Jurkat, Clone E6-1 (cell line): ENCODE measurements at places on chromosomes 1 and 21.
A peak's percentile ranks its signal among the peaks of the same experiment; 100 is the strongest.

- DNase-seq: no peak
These were observed 88.1 kb downstream of the COP1 start for GRCh38 chr1:176118985-176119384.

DNA sequence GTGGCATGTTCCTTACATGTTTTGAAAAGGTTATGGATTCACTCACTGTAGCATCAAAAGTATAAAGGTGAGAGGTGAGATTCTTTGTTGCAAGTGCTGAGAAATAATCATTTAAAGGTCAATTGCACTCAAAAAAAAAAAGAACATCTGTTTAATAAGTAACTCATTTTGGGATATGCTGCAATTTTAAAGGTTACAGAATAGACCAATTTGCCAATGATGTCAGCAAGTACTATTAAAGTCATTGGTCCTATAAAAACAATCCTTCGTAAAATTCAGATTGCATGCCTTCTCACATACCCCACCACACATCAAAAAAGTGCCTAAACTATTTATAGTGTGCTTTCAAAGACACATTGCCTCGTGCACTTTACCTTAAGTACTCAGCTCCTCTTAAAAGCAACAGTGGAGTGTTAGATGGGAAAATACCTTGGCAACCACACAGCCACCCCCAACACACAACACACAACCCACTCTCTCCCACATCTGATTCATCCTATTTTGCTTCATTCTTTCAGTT, 218.2 kb upstream of the ADGRL2 start:
- DNase-seq: no peak

DNA sequence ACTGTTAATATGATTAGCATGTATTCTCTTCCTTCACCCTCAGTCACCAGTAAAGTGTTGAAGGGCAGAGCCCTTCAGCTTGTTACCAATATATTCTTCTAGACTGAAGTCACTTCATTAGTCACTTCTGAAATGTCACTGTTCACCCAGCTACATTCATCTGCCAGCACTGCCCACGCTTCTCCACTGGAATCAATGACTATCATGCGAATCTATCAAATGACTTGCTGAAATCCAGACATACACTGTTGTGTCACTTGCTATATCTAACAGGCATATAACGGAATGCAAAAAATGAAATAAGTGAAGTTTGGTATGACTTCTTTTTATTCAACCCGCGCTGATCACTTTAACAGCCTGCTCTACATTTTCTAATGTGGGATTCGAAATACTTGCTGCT, 16.1 kb downstream of the FH start:
- DNase-seq: no peak

DNA sequence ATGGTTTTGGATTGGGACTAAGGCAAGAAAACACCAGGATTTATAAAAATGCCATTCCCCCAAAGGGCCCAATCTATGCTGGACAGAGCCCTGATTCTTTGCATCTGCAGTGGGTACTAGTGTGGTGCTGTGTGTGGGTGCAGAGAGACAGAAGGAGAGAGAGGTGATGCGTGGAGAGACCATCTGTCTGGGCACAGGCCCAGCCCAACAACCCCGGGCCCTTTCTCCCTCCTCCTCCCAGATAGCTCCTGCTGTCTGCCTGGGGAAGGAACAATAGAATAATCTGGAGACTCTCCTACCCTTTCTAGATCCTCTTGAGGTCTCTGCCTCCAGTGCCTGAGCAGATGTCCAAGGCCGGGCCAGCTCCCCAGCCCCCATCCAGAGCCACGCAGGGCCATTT, 15.1 kb downstream of the KIAA1614 start:
- no peak for DNase-seq

GRCh38 chr1:85569737-85570404, 10.7 kb upstream of the CCN1 start:
- DNase-seq: no peak

GRCh38 chr1:201476670-201477344, 7.8 kb upstream of the PHLDA3 start:
- no peak for DNase-seq

DNA sequence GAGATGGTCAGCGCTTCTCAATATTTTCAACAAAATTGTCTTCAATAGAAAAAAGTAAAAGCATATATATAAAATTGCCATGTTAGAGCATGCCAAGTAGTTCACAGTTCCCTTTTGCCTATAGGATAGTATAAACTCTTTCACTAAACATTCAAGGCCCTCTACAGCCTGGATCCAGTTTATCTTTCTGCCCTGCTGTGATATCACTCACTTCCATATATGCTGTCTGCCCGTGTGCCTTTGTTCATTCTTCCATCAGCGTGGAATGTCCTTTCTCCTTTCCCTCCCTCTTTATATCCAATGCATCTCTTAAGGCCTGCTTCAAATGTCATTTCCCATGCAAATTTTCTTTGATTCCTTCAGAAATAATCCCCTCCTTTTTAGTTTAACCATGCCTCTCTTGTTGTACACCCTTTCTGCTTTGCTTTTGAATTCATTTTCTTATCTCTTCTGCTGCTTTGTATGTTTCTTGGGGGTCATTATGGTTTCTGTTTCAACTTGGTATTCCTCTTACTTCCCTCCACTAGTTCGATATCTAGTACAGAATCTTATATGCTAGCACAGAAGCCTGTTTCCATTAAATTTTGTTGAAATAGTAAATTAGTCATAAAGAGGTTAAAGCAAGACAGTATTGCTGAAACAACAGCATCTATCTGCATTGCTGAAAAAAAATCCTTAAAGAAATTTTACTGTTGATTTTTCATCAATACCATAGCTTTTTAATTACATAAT, 44.7 kb downstream of the XCL2 start:
- DNase-seq: no peak

- DNase-seq: no peak
These were observed 9.5 kb downstream of the SCCPDH start for GRCh38 chr1:246733704-246734103.

GRCh38 chr1:118827636-118828035, 160.5 kb downstream of the TBX15 start:
- no peak for DNase-seq

GRCh38 chr1:118535901-118536300, 350.9 kb upstream of the SPAG17 start:
- no peak for DNase-seq

DNA sequence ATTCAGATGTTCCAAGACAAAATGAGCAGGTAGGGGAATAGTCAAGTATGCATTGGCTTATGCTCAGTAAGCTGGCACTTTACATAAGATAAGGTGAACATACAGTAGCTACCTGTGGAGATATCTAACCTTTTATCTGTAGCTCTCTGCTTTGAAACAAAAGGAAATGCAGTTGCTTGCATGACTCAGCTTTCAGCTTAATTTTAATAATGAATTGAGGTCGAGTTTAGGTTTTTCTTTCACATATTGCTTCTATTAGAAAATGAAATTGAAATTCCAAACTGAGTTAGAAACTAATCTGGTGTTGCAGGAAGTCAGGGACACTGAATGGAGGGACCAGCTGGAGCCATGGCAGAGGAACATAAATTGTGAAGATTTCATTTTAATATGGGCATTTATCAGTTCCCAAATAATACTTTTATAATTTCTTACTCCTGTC, 8.3 kb downstream of the FRRS1 start:
- no peak for DNase-seq

DNA sequence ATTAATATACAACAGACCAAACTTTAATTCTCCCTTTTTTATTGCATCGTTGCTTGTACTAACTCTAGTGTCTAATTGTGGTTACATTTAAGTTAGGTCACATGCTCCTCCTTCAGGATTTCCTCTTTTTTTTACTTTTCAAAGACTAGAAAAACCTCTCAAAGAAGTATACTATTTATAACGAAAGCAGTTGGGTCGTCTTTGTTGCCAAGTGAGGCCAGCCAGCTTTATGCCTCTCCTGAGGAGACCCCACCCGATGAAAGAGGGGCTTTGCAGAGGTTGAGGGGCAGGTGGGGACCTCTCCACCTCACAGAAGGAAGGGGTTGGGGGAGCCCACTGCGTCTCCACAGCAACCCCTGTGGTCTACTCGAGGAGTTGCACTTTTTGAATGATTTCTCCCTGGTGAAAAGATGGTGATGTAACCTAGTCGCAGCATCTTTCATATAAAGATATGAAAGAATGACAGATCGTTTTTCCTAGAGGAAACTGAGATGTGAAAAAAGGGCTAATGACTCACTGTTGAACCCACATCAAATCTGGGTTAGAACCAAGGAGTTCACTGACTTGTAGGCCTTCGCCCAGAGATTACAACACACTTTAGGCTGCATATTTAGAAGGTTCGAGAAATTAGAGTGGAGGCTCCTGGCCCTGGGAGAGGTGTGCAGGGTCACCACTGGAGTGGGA, 6.4 kb downstream of the TGFB2 start:
- peak; percentile 38 for DNase-seq

DNA sequence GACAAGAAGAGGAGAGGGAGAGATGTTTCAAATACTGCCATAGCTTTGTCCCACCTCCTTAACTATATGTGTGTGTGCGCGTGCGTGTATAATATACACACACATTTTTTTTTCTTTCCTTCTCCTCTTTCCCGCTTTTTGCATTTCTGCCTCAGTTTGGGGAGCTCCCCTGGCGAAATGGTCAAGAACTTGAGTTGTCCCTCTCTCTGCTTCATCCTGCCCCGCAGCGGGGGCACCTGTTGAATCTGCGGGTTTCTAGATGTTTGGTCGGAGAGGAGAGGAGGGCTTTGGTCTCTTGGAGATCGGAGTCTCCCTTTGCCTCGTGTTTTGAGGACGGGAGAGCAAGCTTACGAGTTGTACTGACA, 504 bp downstream of the SCCPDH start:
- peak; percentile 51 for DNase-seq

DNA sequence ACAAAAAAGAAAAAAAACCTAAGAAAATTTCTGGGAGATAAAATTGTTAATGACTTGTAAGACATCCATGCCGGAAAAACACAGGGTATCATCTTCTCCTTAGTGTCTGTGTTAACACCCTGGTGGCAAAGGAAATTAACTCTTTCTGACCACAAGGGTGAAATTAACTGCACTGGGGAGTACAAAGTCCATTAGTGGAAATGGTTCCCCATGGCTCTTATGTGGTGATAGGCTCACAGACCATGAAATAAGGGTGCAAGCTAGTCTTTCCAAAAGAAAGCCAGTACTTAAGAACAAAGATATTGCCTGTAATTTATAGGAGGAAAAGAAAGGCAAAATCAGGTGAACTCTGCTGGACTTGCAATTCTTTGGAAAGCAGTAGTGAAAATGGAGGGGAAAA, 185.4 kb downstream of the LRRIQ3 start:
- DNase-seq: no peak

GRCh38 chr1:8639148-8639547, 178.3 kb downstream of the RERE start:
- DNase-seq: no peak

- DNase-seq: no peak
These were observed 8.6 kb upstream of the CALML6 start for GRCh38 chr1:1906185-1907097.

DNA sequence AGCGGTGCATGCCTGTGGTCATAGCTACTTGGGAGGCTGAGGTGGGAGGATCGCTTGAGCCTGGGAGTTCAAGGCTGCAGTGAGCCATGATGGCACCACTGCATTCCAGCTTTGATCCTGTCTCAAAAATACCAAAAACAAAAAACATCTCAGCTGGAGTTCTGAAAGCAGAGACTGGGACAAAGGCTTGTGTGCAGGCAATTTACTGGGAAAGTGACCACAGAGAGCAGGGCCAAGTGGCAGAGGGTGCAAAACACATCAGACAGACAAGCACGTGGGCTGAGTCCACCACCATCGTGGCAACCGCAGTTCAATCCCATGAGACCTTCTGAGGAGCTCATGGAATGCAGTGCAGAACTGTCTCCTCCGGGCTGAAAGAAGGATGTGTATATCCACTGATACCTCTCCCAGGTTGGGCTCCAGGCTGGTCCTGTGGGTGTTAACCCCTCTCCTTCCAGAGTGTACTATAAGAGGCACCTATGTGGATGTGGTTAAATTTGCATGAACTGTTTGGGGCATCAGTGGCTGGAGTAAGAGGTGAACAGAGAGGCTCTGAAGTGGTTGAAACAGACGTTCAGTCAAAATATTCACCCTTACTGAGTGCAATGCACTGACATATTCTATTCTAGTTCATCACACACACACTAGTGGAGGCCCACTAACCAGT, 10.8 kb downstream of the PIGP start:
- no peak for DNase-seq

- no peak for DNase-seq
These were observed 88.9 kb downstream of the DMRTB1 start for GRCh38 chr1:53548031-53548491.

DNA sequence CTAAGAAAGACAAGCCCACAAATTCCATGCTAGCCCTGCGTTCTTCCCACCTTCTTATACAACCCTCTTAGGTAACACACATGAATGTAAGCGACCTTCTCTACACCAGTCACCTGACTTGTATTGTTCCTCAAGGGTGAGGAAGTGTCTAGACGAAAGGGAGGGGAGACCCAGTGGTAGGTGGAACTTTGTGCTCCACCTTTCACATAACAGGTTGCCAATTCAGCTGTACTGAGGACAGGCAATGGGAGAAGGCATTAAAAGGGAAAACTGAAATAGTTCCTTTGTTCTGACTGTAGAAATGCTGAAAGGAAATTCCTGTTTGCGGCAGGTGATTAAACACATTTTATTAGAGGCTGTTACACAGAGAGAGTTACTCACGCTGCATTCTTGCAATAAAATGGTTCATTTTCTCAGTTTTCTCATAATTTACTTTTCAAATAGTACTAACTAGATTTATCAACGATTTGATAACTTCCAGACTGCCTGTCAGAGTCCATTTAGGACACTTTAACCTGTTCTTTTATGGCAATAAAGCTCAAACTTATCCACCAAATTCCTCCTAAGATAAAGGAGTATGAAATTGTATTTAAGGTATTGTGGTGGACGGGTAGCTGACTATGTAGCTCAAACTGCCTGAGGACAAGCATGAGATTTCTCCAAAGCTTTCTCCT, 17.8 kb upstream of the CHRM3 start:
- no peak for DNase-seq

GRCh38 chr1:17121881-17122280, 2.6 kb upstream of the PADI2 start:
- no peak for DNase-seq

- DNase-seq: no peak
These were observed 128.8 kb downstream of the RRAGC start for GRCh38 chr1:38730511-38731397.

- no peak for DNase-seq
These were observed 43.9 kb downstream of the UBE2G2 start for GRCh38 chr21:44757731-44758130.

- DNase-seq: peak; percentile 11
These were observed 5.1 kb upstream of the GJA4 start for GRCh38 chr1:34787461-34788420.

- DNase-seq: no peak
These were observed at the start of gene GIPC2 for GRCh38 chr1:78045926-78046778. GIPC2 (plus strand) TSS chr1:78045966; CDS start chr1:78046095, 129 bp downstream.
